ENCODE measurements at places on chromosomes 6 and 20.

DNA sequence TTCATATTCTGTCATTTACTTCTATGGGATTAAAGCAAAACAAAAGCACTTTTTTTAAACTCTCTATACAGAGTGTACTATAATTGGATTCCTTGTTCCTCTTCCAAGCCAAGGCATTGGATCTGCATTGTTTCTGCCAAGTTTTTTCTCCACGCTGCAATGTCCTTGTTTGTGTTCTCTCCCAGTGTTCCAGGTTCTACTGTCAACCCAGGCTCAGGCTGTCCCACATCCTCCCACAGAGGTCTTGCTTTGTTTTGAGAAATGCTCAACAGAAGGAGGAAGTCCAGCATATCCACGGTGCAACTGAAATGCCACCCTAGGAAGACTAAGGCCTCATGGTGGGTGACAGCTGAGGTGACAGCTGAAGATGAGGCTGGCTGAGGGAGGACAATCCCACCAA, 287.1 kb upstream of the PRDM1 start:
- DNase-seq: no peak

DNA sequence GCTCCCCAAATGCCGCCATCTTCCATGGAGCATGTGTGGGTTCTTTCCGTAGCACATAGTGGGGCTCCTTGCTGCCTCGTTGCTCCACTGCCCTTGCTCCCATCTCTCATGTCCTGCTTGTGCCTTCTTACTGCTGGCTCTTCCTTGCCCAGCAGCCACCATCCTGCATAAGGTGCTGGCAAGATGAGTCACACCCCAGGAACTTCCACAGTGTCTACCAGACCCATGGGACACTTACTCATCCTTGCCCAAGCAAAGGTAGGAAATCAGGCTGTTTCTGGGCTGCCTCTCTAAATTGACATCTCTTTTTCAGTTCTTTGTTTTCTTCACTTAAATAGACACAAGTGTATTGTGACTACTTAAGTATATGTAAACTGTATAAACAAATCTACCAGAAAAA, 39.4 kb upstream of the RGS17 start:
- no peak for DNase-seq

- DNase-seq: no peak
Observed at GRCh38 chr20:7601431-7601830, 338.8 kb downstream of the HAO1 start.

DNA sequence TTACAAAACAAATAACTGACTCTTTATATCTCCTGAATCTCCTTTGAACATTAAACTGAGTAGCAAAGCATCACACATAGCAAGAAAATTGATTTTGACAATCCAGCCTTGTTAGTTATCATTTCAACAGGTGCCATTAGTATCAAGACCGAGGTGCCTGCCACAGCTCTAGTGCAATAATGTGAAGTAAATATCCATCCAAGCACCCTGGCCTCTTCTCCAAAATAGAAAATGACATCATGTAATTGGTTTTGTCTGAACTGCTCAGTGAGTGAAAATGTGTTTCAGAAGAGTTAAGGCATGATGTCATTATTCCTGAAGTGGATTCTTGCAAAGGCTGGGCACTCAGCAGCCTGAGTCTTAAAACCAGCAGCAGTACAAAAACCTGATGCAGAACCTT, 341.4 kb downstream of the PLCB1 start:
- no peak for DNase-seq

GRCh38 chr6:156953479-156954146, 176.4 kb downstream of the ARID1B start:
- no peak for DNase-seq

- DNase-seq: no peak
Observed at GRCh38 chr6:148934961-148935360, 188.1 kb downstream of the UST start.

GRCh38 chr6:50952092-50952907, 133.6 kb downstream of the TFAP2B start:
- no peak for DNase-seq

- no peak for DNase-seq
Observed at GRCh38 chr20:62603907-62604785, 38.2 kb upstream of the SLCO4A1 start.

DNA sequence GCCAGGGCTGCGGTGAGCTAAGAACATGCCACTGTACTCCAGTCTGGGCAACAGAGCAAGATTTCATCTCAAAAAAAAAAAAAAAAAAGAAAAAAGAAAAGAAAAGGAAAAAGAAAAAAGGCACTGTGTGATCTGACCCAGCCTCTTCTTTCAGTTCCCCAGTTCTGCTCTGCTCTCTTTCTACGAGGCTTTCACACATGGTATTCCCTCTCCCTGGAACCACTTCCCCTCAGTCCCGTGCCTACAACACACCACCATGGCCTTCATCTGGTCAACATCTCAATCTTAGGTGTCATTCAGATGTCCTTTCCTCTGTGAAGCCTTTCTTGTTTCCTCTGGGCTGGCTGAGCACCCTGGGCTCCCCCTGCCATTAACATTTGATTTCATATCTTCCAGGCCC, 2.3 kb upstream of the DSN1 start:
- DNase-seq: no peak

DNA sequence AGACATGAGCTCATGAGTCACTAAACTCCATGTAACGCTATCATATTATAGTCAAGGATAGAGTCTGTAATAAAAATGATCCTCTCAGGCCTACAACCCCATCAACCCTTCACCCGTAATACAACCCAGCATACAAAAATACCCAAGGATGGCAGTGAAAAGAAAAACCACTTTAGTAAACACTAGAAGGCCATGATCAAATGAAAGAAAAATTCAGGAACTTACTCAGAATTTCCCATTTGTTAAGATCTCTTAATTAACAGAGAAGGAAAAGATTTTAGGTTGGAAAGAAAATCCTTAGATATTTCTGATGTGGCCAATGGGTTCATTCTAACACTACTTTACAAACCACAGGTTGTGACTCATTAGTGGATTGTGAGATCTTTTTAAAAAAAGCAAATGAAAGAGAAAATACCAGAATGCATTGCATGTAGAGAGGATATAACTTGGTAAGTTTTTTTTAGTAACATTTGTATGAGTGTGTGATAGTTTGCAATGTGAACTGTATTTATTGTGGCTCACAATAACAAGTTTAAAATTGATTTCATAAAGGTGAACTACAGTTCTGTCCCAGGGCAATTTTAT, 8.0 kb upstream of the UBE2J1 start:
- DNase-seq: no peak

DNA sequence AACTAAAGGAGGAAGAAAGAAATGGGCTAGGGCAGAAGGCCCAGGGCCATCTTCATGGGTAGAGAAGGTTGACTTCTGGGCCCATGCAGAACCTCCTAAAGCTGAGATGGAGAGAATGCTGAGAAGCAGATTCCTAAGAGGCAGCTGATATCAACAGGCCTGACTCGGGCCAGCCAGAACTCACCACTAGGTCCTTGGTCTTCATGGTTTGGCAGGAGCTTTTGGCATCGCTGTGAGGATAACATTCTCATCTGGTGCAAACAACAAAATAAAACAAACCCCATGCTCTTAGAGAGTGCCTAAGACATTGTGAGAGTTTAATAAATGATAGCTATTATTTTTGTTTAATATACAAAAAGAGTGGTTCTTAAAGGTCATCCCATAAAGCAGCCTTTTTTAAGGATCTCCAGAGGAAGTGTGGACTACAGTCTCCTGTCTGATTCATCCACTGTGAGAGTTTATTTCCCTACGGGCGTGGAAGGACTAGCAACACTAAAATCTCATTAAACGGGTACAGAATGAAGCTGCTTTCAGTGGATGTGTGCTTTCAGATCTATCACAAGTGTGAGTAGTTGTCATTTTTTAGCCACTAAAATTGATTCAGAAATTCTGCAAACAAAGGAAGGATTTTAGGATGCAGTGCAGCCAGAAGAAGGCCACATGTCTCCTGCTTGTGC, 160.0 kb downstream of the PLCB4 start:
- no peak for DNase-seq

GRCh38 chr6:166667796-166668610, 41.0 kb upstream of the RPS6KA2 start:
- DNase-seq: no peak

DNA sequence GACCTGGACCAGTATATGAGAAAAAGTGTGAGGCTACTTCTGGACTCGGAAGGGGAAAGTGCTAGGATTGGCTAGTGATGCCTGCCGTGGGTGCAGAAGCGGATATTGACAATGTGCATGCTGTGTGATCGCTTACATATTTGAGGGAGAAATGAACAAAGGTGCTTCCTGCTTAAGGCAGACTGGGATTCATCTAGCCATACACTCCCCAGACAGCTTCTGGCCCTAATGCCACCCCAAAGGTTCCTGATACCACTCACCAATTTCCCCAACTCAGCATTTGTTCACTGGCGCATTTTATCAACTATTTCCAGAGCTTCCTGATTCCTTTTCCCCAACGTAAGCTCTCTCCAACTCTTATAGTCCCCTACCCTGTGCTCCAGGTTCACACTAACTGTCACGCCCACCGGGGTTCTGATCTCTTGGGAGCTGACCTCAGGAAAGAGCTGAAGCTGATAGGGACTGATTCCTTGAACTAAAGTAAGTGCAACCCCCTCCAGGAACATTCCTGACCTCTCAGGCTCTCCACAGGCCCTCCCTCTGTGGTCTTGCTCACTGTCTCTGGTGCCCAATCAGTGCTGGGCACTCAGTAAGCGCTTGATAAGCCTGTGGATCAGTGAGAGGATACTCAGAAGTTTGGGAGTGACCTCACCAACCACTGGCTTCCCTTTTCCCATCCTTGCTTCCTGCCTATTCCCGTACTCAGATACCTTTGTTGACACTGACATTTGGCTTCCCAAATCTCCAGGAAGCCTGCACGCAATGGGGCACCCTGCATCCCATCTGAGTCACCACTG, 73.3 kb downstream of the MRPL14 start:
- no peak for DNase-seq

DNA sequence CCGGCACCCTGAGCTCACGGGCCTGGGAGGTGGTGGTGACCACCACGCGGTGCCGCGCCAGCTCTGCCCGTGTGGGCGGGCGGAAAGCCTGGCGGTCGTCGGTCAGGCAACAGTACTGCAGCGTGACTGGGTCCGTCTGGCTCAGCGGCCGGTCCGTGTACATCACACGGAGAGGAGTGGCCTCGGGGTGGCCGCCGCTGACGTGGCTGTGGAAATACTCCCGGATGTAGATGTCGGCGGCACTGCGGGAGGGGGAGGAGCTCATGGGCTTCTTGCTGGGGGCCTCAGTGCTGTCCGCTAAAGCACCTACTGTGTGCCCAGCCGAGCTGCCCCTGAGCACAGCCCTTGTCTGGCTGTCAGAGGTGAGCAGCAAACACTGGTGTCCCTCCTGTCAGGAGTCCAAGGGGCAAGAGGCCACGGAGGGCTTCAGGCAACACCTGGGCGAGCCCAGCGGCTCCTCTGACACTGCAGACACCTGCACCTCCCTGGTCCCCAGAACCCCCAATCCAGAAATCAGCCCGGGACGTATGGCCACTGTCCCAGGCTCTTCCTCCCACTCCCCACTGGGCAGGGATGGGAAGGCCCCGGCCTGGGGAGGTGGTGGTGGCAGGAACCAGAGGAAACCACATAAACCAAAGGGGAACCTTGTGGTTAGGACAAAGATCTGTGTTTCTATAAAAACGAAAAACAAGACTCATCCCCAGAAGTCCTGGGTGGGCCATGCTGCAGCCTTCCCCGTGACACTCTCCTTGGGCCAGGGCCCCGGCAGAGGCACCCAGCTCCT, 6.5 kb downstream of the HELZ2 start:
- DNase-seq: peak; percentile 36

DNA sequence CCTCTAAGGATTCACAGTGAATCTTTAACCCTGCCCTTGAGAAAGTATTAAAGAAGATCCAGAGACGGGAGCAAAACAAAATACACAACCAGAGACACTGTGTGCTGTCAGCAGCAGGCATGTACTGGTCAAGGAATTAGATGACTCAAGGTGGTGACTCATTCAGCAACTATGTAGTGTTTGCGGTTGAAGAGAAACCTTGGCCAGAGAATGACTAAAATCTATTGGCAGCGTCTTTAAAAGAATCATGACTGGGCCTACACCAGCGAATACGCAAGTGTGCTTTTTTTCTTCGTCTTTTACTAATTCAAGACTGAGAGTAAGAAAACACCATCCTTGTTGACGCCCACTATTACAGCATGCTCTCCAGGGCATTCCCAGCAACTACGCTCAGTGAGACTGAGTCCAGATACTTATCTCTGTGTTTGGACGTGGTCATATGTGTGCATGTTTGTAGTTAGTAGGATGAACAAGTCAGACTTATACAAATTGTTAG, 72.4 kb upstream of the BACH2 start:
- DNase-seq: no peak

All from activated CD8-positive, alpha-beta memory T cell treated with anti-CD3 and anti-CD28 coated beads for 1 hour (primary cell).